Activated T-cell treated with anti-CD3 and anti-CD28 coated beads for 24 hours (primary cell): ENCODE measurements at places on chromosomes 2 and 18.

GRCh38 chr2:86238354-86238753, 39.1 kb downstream of the MRPL35 start:
- DNase-seq, result peak; percentile 46

- DNase-seq, result peak; percentile 80
Observed at GRCh38 chr2:96163768-96164429, 18.7 kb upstream of the DUSP2 start.

- DNase-seq, result no peak
Observed at GRCh38 chr2:108547606-108548005, 13.3 kb downstream of the LIMS1 start.

DNA sequence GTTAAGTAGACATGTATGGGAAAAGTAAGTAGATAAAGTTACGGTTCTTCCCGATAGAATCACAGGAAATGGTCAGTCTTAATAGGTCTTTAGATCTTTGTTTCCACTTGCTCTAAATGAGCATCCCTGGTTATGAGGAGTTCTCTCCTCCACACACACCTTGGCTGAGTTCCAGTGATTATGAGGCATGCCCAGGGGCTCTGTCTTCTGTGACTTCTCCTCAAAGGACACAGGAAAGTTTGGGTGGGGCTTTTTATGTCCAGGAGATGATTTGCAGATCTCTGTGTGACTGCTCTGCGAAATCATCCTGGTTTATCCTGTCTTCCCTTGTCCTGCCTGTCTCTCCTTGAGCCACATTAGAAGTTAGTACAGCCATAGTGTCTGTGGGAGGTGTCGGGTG, 83.9 kb upstream of the EML6 start:
- no peak for DNase-seq

DNA sequence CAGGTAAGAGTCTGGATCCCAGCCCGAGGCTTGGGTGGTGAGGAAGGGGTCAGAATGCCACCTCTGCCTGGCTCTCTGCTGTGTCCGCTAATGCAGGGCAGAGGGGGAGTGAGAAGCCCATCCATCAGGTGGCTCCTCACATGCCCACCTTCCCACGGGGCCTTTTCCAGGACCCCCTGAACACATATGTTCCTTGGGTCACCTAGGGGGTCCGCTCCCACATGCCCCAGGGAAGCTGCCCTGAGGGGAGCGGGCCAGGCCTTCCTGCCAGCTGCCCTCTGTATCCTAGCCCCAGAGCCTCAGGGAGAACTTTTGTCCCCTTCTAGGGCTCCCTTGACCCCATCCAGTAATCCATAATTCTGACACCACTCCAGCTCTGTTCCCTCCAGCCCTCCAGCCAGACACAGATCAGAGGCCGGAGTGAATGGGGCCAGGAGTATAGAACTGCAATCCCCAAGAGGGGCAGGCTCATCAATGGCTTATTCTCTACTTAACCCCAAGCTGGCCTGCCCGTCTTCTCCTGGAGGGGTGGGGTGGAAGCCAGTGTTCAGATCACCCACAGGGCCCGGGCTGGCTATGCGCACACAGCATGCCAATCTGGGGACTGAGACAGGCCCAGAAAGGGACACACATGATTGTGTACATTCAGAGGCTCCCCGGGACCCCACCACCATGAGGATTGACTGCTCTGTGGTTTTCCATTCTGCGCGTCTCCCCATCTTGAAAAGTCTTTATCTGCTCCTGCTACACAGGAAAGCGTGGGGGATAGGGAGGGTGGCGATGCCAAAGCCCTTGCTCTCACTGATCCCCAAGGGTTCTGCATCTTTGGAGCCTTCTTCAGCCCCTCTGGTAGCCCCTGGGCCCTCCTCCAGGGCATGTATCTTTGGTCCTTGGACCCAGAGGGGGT, 1.1 kb downstream of the EMILIN1 start:
- DNase-seq, result no peak

DNA sequence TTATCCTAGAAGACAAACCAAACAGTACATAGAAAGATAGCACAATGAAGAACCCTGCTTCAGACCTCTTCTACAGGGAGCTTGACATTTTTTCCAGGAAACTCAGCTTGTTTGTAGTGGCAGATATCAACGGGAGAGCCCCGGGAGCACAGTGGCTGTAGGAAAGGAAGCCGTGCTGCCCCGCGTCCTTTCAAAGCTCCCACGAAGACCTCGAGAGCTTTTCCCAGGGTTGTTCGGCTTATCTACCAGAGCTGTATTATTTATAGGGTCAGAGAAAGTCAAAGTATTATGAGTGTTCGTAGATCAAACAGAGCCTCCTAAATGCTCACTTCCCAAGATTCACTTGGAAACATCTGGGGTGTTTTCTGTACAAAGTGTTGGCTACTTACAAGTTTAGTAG, 167.1 kb upstream of the COPS8 start:
- DNase-seq, result no peak

GRCh38 chr2:230347659-230348305, 20.8 kb downstream of the SP140L start:
- DNase-seq, result peak; percentile 33

DNA sequence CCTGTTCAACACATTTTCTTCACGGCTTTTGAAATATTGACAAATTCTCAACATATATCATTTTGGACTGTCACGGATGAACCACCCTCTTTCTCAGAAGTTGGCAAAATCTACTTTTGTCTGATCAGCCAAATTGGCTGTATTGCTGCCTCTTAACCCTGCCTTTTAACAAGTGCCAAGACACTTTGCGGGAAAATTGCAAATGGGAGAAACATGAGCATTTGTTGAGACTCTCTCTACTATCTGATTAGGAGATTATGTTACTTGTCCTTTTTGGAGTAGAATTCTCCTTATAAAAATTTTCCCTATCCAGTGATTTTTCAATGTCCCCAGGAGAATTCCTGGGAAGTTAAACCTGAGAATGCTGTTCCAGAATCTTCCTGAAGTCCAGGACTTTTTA, 256.2 kb upstream of the ZSWIM2 start:
- no peak for DNase-seq

DNA sequence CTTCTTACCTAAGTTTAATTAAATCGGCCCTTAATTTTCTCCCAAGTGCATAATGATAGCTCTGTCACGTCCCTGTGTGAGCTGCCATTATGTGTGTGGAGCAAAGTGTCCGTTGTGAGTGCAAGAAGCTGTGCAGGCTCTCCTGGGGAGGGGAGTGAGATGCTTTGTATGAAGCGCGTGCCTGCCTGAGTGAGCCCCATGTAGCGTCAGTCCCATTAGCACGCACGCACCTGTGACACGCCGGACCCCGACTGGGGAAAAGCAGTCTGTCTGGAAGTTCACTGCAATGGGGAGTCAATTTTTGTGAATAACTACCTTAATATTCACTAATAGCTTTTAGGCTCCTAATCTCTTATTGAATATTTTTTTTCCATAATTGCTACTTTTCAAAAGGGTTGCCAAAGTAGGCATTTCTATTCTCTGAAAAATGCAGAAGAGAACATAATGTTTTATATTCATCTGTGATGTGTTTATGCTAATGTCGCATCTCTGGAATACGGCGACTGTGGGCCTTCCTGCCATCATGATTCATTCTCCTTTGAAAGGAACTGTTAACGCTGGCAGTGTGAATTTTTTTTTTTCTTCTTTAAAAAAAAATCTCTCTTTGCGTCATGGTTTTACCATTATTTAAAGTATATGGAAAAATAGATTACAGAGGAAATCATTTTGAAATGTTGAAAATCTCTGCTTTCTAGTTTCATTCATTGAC, 157.7 kb downstream of the COL4A4 start:
- DNase-seq, result no peak

DNA sequence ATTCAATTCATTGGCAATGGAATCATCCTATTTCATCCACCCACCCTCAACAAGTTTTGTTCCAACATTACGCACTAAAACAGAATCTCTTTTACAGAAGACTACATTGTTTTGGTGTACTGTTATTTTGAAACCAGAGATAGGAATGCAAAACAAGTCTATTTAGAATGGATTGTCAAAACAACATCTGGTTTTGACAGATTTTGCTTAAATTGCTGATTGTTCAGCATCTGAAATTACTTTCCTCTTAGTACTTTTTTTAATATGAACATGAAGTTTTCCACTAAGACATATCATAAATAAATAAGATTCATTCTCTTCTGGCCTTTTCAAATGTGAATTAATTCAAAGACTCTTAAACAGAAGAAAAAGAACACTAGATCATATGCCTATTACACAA, 323.9 kb upstream of the TFPI start:
- no peak for DNase-seq

DNA sequence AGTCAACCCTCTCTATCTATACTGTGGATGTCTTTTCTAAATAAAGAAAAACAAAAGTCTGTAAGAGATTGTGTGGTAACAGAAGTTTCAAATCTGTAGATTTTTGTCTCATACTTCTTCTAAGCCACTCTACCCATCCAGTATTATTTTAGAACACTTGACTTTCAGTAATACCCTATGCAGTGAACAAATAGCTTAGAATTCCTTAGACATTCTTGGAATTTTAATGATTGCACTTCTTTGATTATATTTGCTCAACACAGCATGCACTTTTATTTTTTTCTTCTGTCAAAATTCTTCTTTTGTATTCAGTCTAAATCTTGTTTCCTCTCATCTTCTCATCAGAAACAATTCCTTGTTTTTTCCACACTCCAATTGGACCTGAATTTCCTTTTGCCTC, 1080.2 kb downstream of the SUCLG1 start:
- DNase-seq, result no peak

DNA sequence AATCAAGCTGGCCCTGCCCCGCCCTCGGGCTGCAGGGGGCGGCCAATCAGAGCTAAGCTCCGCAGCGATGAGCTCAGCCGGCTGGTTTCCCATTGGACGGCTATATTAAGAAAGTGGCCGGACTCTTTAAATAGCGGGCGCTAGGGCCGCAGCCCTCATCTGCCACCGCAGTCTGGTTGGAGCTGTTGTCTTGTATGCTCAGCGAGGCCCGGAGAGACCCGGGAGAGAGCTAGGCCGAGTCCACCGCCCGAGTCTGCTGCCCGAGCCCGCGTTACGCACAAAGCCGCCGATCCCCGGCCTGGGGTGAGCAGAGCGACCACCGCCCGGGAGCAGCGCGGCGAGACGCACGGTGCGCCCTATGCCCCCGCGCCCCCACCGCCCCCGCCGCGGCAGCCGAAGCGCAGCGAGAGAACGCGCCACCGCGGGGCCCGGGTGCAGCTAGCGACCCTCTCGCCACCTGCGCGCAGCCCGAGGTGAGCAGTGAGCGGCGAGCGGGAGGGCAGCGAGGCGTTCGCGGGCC, at the start of gene RHOB:
Gene RHOB, plus strand, starts transcription at position 158 of the 520 bp plus-strand sequence. CDS start 392 bp downstream, outside the sequence.
- DNase-seq, result peak; percentile 86

- no peak for DNase-seq
Observed at GRCh38 chr2:224134003-224134734, 95.1 kb upstream of the SERPINE2 start.

DNA sequence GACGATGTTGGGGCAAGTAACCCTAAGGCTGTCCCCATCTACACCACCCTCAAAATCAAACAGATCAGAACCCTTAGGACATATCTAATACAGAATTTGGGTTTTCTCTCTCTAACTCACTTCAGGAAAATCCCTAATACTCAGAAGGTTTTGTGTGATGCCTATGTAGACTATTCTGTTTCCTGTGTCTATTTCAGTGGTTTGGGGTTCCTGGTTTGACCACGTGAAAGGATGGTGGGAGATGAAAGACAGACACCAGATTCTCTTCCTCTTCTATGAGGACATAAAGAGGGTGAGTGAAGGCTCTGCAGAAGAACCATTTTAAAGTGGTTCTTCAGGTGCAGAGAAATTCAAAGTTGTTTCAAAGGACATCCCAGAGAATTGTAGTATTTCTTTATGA, 16.3 kb downstream of the SULT1C2 start:
- DNase-seq, result no peak

DNA sequence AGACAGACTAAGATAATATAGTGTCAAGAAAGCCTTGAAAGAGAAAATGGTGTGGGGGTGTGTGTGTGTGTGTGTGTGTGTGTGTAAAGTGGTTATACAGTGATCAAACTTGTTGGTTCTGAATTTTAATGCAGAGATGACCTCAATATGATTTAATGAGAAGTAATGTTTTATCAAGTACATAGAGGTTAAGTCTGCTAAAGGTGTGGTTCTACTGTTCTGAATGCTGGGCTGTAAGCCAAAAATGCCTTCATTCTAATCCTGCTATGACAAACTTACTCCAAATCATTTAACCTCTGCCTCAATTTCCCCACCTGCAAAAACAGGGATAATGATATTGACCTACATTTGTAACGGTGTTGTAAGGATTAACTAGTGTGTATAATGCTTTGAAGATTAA, 87.9 kb downstream of the WDPCP start:
- DNase-seq, result no peak

DNA sequence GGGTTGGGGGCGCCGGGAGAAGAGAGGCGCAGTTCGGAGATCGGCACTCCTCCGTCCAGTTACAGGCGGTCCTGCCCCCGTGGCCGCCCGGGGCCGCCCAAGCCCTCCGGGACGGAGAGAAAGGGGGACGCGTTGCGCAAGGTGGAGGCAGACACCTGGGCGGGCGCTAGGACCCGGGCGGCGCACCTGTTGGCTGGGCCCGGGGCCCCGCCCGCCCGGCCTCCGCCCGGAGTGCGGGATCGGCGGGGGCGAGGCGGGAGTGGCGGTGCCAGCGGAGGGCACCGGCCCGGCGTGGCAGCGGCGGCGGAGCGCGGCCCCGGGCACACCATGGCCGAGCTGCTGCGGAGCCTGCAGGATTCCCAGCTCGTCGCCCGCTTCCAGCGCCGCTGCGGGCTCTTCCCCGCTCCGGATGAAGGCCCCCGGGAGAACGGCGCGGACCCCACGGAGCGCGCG, at the start of gene SGPP2:
Gene SGPP2, plus strand, starts transcription at position 268 of the 453 bp plus-strand sequence. Its CDS starts 60 bp downstream, at position 328.
- no peak for DNase-seq

DNA sequence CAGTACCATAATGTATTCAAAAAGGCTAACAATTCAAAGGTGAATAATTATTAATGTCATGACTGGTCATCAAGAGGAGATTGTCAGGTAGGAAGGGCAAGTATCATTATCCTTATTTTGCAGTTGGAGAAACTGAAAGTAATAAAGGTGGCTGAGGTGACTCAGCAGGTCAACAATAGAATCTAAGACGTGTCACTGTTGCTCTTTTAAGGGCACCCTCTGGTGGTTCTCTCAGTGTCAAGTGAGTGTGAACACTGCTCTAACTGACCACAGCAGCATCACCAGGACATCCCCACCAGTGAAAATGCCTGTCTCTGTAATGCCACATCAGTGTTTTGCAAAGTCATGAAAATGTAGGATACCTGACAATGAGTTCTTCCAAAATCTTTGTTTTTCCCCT, 69.7 kb downstream of the DCC start:
- DNase-seq, result no peak

DNA sequence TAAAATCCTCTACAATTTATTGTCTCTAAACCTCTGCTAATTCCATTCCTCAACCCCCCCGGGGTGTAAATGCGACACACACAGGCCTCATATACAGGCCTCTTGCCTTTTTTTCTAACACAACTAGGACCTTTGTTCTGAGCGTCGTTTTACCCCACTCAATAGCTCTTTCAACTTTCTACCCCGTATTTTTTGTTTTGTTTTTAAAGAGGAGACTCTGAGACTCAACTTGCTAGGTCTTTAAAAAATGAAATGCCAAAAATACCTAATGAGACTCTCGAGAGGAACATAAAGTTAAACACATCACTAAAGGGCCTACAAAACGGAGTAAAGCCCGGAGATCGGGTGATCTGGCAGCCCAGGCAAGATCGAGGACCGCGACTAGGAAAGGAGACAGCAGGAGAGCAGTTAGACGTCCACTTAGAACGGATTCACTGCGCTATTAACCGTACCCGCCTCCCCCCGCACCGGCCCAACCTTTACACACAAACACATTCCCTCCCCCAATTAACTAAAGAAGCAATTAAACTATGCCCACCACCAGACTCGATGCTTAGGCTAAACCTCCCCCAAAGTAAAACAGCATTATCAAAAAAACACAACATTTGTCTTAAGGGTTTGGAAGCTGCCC, 1.7 kb downstream of the TRIP12 start:
- DNase-seq, result no peak
